Bronchial smooth muscle cell (primary cell): ENCODE measurements at places on chromosomes 5 and 9. TPM values are rescaled to one million over a fixed set of nuclear protein-coding genes. Genes with fewer than 3 reads are reported as not detected.

Gene CYSRT1
- total RNA-seq = 0.17 and 0.63 TPM in 2 replicates

Gene FLT4
- total RNA-seq = 0.09 and 0.16 TPM in 2 replicates

Gene KCNT1
- not detected in 2 replicates for total RNA-seq

Gene EPB41L4B
- total RNA-seq = 0.16 and 0.26 TPM in 2 replicates

Gene GPR150
- under 0.01 and 0.32 TPM in 2 replicates for total RNA-seq

Gene ACSL6
- under 0.01 and 0.17 TPM in 2 replicates for total RNA-seq

Gene C6
- 0.16 TPM in 1 of 2 replicates, not detected in the other for total RNA-seq

Gene FAM169A
- total RNA-seq = 0.16 and 0.17 TPM in 2 replicates

Gene UGT3A1
- total RNA-seq = not detected in 2 replicates

Gene SPATA31A3
- not detected in 2 replicates for total RNA-seq

Gene DND1
- total RNA-seq = 0.16 and 0.17 TPM in 2 replicates

Gene GABRA6
- not detected in 2 replicates for total RNA-seq

Gene GAS1
- 48.3 and 50.0 TPM in 2 replicates for total RNA-seq

Gene C5orf52
- total RNA-seq = not detected in 2 replicates

Gene IL9
- total RNA-seq = not detected in 2 replicates

Gene UNC13B
- total RNA-seq = 21.0 and 25.5 TPM in 2 replicates

Gene DBH
- not detected in 2 replicates for total RNA-seq

Gene PTPN3
- total RNA-seq = under 0.01 and 0.17 TPM in 2 replicates

Gene PKD2L2
- total RNA-seq = not detected in 2 replicates

Gene MARCOL
- total RNA-seq = not detected in 2 replicates

Gene ADGRD2
- total RNA-seq = not detected in 2 replicates

Gene BTNL3
- total RNA-seq = not detected in 2 replicates

Gene KCNN2
- total RNA-seq = 0.16 TPM in 1 of 2 replicates, not detected in the other

Gene ERCC6L2
- total RNA-seq = 66.7 and 78.5 TPM in 2 replicates

Gene ADCY2
- total RNA-seq = under 0.01 TPM in 1 of 2 replicates, not detected in the other

Gene ZNF782
- total RNA-seq = 1.3 and 2.4 TPM in 2 replicates

Gene ASPN
- total RNA-seq = 3.5 and 11.2 TPM in 2 replicates

Gene SH2D3C
- total RNA-seq = not detected in 2 replicates

Gene TOR1B
- 16.2 and 19.1 TPM in 2 replicates for total RNA-seq

Gene GLRA1
- not detected in 2 replicates for total RNA-seq
